ENCODE measurements at places on chromosomes 7 and 10. TPM values are rescaled to one million over a fixed set of nuclear protein-coding genes. Genes with fewer than 3 reads are reported as not detected.
A peak's percentile ranks its signal among the peaks of the same experiment; 100 is the strongest.

DNA sequence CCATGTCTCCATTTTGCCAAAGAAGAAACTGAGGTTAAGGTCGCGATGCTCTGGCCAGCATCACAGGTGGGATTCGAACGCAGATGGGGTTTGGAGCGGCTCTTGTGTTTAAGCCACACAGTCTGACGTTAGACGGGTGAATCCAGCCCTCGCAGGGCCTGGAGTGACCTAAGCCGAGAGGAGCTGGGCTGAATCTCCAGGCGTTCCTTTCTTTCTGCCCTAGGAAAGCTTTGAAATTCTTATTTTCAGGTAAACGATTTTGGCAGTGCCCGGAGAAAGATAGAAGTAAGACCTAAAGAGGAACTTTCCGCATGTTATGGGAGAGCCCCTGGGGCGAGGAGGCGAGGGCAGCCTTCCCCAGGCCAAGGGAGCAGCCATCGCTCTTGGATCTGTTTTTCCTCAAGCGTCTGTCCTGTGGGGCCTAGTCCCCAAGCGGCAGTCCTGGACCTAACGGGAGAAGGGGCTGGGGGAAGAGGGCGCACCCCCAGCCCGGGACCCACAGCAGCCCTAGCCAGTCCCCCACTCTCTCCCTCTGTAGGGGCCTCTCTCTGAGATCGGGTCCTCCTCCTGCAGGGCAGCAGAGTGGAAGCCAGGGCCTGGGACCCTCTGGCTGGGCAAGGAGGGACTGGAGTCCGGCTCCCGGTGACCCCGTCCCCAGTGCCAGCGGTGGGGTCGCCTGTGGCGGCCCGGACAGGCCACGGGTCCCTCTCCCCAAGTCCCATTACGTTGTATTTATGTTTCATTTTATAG is 8.9 kb upstream of the LBX1 start:
- no peak for DNase-seq

HOGA1 gene
- polyA plus RNA-seq = not detected

ZNF425 gene
- polyA plus RNA-seq = 0.26 TPM

- DNase-seq = no peak
Measured at GRCh38 chr10:15427843-15428414, 56.8 kb upstream of the FAM171A1 start.

GRCh38 chr7:137996871-137997270 is 5.0 kb downstream of the CREB3L2 start:
- no peak for DNase-seq

DNA sequence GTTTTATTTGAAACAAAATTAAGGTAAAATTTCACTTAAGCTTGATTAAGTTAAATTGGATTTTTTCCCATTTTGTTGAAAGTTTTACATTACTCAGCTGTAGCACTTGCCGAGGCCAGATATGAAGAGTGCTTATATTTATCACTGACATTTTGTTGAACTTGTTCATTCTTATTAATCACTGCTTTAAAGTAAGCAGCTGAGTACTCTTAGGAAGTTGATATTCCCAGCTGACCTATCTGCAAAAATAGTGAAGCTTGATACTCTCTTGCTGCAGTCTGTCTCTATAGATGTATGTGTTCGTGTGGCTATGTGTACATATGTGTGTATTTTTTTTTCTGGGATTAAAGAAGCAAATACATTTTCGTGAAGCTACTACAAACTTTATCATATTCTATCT is 150.0 kb downstream of the SKAP2 start:
- no peak for DNase-seq

GRCh38 chr10:127041552-127041951 is 136.3 kb downstream of the DOCK1 start:
- DNase-seq = no peak

- DNase-seq = no peak
Measured at GRCh38 chr7:156220078-156220605, 407.9 kb upstream of the SHH start.

DNA sequence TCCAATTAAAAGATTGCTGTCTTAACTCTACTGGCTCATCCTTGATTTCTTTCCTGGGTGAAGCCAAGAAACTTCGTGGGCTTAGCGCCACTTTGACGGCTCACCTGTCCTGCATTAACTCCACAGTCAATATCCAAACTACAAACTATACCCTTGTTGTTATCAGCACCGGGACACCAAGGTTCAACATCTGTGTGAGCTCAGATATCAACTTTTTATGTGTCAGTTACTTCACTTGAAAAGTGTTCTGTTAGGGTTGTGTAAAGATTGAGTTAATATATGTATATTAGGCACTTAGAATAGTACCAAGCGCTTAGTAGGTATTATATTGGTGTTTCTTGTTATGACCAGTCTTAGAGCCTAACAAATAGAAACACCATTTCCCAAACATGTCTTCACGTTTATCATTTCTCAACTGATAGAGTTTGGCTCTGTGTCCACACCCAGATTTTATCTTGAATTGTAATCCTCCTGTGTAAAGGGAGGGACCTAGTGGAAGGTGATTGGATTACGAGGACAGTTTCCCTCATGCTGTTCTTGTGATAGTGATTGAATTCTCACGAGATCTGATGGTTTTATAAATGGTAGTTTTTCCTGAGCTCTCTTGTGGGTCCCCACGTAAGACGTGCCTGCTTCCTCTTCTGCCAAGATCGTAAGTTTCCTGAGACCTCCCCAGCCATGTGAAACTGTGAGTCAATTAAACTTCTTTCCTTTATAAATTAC is 19.0 kb upstream of the ST8SIA6 start:
- no peak for DNase-seq

AKR1C4 gene
- not detected for polyA plus RNA-seq

- DNase-seq = no peak
Measured at GRCh38 chr7:123939784-123940183, 14.7 kb downstream of the SPAM1 start.

DNA sequence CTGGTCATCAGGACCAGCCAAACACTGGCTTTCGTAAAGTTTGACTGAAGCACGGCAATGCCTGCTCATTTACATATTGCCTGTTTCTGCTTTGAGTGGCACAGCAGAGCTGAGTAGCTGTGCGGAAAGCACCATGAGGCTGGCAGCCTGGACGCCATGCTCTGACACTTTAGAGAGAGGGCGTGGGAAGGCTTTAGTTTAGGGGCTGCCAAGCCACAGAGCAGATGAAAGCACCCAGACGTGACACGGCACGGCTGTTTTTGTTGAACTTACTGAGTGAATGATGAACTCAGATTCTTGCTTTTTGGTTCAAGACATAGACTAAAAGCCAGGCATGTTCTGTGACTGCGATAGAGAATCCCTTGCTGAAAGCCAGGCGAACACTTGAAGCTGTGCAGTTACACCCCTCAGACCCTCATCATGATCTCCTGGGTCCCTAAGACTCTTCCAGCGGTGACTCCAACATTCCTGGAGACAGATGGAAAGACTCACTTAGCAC is 182.1 kb downstream of the ZMYND11 start:
- peak; percentile 30 for DNase-seq

DNA sequence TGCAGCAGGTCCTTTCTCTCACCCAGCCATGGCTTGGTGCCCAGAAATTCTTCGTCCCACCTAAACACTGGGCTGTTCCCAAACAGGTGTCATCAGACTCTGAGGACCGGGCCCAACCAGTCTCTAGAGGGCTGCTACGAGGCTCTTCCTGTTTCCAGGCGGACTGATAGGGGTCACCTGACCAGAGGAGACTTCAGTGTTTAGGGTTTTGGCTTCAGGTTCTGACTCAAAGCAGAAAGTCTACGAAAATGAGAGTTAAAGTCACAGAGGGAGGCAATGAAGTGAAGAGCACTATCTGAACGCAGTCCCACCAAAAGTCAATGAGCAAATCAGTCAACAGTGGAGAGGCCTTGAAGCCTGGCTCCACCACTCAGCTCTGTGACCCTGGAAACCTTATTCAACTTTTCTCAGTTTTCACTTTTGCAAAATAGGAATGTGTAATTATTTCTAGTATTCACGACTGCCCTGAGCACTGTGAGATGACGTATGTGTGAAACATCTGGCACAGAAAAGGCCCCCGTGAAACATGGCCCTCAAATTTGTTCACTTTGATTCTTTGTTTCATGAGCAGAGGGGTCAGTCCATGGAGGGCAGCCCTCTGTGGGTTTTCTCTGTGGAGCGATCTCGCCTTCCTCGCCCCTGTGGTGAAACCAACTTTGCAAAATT is 189.9 kb upstream of the PDE1C start:
- no peak for DNase-seq

GRCh38 chr7:137957887-137958286 is 44.0 kb downstream of the CREB3L2 start:
- no peak for DNase-seq

BICC1 gene
- polyA plus RNA-seq = not detected

PRSS37 gene
- polyA plus RNA-seq = not detected

FAM237B gene
- polyA plus RNA-seq = not detected

RAMP3 gene
- polyA plus RNA-seq = not detected

DNA sequence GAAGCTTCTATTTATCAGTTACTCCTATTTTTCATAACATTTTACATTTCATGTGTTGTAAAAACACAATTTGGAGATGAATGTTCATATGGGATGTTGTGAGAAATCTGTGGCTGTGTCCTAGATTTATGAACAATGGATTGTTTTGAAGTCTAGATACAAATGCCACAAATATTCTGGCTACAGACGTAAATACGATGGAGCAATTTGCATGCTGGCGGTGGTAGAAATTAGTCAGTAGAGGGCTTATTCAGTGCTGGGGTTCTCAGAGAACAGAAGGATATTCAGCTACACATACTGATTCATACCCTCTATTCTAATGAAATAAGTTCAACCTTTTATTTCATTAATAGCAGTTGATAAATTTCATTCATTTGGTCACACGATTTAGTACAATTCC is 48.8 kb downstream of the PLPP4 start:
- DNase-seq = no peak

- DNase-seq = no peak
Measured at GRCh38 chr7:55105952-55106351, 87.1 kb downstream of the EGFR start.

- DNase-seq = no peak
Measured at GRCh38 chr7:105002-105401, 87.4 kb upstream of the FAM20C start.

- no peak for DNase-seq
Measured at GRCh38 chr7:26891400-26892350, 27.3 kb upstream of the SKAP2 start.

MOSPD3 gene
- 20.4 TPM for polyA plus RNA-seq

FKBP6 gene
- polyA plus RNA-seq = not detected

SGPL1 gene
- 12.2 TPM for polyA plus RNA-seq

GRCh38 chr10:82400841-82401240 is 525.8 kb downstream of the NRG3 start:
- DNase-seq = no peak

DNA sequence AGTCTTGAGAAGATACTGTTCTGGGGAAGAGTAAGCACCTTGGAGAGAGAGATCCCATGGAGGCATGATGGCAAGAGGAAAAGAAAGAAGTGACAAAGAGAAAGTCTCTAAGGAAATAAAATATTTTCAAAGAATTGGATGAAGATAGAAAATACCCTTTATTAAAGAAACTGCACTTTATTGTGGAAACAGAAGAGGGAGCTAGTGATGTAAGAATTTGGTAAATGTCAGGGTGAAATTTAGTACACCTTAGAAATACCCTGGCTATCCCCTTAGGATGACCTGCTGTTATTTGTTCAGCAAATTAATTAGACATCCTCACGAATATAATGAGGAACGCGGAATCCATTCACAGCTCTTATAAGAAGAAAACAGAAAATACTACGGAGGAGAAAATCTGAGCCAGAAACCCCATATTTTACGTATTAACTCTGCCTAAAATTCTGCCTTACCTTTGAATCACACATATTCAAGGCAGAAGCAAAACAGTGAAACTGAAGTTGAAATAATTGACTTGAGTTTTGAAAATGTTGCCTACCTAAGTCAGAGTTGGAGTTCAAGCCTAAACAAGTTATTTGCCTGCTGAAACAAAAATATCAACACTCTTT is 90.7 kb downstream of the TFPI2 start:
- DNase-seq = no peak

PLAU gene
- not detected for polyA plus RNA-seq

DNA sequence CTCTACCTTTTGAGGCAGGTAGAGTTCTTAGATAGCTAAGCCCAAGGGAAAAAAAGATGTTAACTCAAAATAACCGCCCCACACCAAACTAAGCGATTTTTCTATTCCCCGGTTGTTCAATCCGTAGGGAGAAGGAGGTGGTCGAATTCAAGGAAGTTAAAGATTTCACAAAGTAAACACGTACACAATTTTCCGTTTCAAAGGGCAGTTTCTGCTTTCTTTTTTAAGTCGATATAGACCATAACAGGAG is 842 bp downstream of the KBTBD2 start:
- DNase-seq = no peak

GRCh38 chr7:50731703-50732582 is 50.8 kb downstream of the GRB10 start:
- no peak for DNase-seq

DNA sequence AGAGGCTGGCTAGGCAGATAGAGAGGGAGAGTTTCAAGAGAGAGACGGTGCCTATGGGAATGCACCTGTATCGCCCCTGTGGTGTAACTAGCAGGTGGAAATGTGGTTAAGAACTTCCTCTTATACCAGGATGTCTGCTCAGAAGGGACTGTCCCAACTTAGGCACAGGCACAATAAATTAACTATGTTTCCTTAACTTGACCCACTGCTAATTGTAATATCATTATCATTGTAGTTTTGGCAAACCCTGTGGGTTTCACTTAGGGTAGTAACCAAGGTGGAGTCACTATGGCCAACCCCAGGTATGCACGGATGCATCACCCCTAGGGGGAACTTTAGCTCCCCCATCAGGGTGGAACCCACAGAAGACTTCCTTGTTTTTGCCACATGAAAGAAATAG is 455.7 kb downstream of the DGKB start:
- no peak for DNase-seq

DLX6 gene
- polyA plus RNA-seq = not detected

DNA sequence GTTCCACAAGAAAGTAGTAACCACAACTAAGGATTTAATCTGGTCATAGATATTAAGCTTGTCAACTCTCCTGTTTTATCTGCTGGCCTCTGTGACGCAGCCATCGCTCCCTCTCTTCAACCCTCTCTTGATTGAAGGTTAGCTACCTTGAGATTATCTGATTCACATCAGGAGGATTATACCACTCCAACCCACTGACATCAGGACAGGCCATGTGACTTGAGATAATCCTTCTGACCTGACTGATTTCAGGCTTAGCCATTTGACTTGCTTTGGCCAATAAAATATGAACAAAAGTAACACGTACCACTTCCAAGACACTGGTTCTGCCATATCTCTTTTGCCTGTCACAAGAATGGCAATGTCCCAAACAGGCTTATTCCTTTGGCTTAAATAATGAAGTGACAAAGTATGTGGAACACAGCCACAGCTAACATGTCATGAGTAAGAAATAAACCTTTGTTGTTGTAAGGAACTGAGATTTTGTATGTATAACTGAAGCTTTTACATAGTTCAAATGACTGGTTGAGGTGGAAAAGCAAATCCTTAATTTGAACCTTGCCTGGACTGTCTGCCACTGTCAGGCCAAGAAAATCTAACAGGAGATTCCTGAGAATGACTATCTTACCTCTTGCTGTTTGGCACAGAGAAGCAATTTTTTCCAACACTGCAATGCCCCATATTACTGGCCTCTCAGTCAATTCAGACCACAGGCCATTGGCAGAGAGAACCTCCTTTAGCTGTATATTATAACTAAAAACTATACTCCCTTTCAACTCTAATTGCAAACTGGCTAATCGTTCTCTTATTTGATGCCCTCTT is 13.9 kb downstream of the ZNF438 start:
- DNase-seq = no peak

Data from naive thymus-derived CD4-positive, alpha-beta T cell (primary cell).